ENCODE measurements at places on chromosomes 3 and 15.

GRCh38 chr3:197406266-197406665 lies 107.9 kb upstream of the DLG1 start:
- no peak for DNase-seq

DNA sequence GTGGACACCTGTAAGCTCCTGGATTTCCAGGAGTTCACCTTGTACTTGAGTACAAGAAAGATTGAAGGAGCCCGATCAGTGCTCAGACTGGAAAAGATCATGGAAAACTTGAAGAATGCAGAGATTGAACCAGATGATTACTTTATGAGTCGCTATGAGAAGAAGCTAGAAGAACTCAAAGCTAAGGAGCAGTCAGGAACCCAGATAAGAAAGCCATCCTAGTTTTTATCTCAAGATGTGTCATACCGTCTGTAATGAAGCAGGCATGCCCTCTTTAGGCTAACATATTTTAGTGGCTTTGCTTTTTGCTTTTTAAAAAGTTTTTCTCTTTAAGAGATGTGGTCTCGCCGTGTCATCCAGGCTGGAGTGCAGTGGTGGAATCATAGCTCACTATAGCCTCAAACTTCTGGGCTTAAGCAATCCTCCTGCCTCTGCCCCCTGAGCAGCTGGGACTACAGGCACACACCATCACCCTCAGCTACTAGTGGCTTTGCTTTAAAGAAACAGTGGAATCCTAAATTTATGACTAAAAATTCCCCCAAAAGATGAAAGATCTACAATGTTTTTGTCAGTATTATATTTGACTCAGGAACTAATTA lies 28.1 kb downstream of the EXOG start:
- DNase-seq = no peak

- DNase-seq = peak; percentile 57
These were observed 699.5 kb upstream of the CFAP20DC start for GRCh38 chr3:59749291-59749690.

GRCh38 chr3:147372525-147373027 lies 33.8 kb downstream of the ZIC4 start:
- DNase-seq = no peak

- DNase-seq = no peak
These were observed 322.6 kb downstream of the MEX3B start for GRCh38 chr15:81723113-81723651.
